SK-N-SH treated with all-trans-retinoic acid at 6 μM for 48 hours (cell line): ENCODE measurements at places on chromosomes 7 and 10.

GRCh38 chr7:12269100-12269895 is 58.2 kb downstream of the TMEM106B start:
- ATAC-seq, result no peak

DNA sequence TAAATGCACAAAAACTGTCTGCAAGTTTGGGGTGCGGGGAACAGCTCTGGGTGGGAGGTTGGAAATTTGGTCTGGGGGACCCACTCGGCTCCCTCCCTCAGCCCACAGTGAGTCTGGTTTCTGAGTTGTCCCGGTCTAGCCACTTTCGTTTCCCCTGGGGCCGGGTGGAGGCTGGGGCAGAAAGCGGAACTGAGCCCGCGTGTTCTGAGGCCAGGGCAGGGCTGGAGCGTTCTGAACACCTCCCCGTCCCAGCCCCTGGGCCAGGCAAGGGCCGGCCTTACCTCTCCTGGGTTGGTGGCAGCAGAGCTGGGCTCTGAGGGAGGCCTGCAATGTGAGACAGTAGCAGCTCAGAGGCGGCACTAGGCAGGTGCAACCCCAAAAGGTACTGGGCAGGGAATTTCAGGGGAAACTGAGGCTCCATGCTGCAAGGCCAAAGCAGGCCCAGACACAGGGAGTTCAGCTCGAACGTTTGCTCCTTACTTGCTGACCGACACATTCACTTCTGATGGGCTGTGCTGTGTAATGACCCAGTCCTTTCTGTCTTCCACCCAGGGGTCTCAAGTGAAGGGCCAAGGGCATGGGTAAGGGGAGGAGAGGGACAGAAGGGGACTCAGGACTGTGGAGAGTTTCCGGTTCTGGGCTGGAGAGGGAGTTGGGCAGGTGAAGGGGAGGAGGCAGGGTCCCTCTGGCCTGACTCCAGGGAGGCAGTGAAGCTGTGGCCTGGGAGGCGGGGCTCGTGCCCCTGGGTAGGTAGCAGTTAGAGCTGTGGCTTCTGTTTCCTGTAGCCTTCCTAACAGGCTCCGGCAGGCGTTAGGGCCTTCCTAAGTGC is 3.0 kb downstream of the IRF5 start:
- no peak for ATAC-seq

GRCh38 chr10:33382216-33382600 is 47.7 kb upstream of the NRP1 start:
- no peak for ATAC-seq

- ATAC-seq, result peak; percentile 65; the same call in 2 of the 3 replicates
These were observed 72.3 kb upstream of the GATAD1 start for GRCh38 chr7:92375013-92375412.

GRCh38 chr10:123582084-123582989 is 83.8 kb upstream of the GPR26 start:
- ATAC-seq, result peak; percentile 85
